GM23338 (cell line): ENCODE measurements at places on chromosomes 11 and 22. TPM values are rescaled to one million over a fixed set of nuclear protein-coding genes. Genes with fewer than 3 reads are reported as not detected.

The CYTH4 gene
- not detected in 2 replicates for total RNA-seq

The UBQLNL gene
- total RNA-seq: 0.35 and 0.52 TPM in 2 replicates

The CRYBB2 gene
- 1.0 TPM in 1 of 2 replicates, not detected in the other for total RNA-seq

The KIRREL3 gene
- 0.08 and 1.5 TPM in 2 replicates for total RNA-seq

The OR52H1 gene
- 0.28 TPM in 1 of 2 replicates, not detected in the other for total RNA-seq

The DEFB131B gene
- total RNA-seq: not detected in 2 replicates

The POU2AF2 gene
- not detected in 2 replicates for total RNA-seq

The CASP1 gene
- 0.10 TPM in 1 of 2 replicates, not detected in the other for total RNA-seq

GRCh38 chr11:121067962-121068647 lies 32.9 kb upstream of the TECTA start:
- peaks cover 3% of the 10 kb centered on the region; the same call in 1 of the 2 replicates for H3K36me3 ChIP-seq
- H3K4me3 ChIP-seq: no peak overlapping the region
- no peak overlapping the region for H3K27ac ChIP-seq
- DNase-seq: no peak

DNA sequence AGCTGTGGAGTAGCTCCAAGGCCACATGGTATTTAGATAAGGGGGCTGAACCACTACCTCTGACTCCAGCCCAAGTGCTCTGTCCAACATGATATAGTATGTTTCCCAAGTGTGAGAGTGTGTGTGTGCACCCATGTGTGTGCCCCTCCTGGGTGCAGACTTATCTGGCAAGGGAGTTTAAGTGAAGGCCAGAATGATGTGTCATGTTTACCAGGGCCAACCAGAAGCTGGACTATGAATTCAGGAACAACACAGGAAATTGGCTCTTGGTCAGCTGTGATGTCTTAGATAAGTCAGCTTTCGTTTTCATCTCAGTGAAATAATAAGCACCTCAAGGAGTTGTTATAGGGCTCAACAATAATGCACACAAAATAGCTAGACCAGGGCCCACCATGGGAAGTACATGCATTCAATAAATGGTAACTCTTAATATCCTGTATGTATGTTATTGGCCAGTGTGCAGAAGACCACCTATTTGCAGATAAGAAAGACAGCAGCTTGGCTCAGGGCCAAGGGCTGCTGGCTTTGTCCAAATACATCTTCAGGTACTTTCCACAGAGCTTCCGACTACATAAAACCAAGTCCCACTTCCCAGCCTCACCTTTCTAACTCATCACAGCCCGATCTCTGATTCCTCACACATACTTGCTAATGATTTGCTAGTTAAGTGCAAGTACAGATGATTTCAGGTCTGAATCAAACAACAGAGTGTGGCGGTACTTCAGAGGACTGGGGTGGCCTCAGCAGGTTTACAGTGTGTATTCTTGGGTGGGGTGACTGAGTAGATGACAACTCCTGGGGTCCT lies 120.9 kb downstream of the ME3 start:
- no peaks in the 10 kb centered on the region for H3K27me3 ChIP-seq
- H3K36me3 ChIP-seq: no peaks in the 10 kb centered on the region
- H3K4me3 ChIP-seq: no peak overlapping the region

GRCh38 chr11:117188620-117189081 lies 10.1 kb downstream of the SIDT2 start:
- no peaks in the 10 kb centered on the region for H3K27me3 ChIP-seq
- H3K4me3 ChIP-seq: no peak overlapping the region
- DNase-seq: no peak
- H3K4me1 ChIP-seq: no peaks in the 10 kb centered on the region
- H3K36me3 ChIP-seq: no peaks in the 10 kb centered on the region

GRCh38 chr11:82250047-82250446 lies 483.6 kb downstream of the FAM181B start:
- no peaks in the 10 kb centered on the region for H3K36me3 ChIP-seq
- DNase-seq: no peak
- no peaks in the 10 kb centered on the region for H3K27me3 ChIP-seq
- H3K4me3 ChIP-seq: no peak overlapping the region
- no peaks in the 10 kb centered on the region for H3K4me1 ChIP-seq

DNA sequence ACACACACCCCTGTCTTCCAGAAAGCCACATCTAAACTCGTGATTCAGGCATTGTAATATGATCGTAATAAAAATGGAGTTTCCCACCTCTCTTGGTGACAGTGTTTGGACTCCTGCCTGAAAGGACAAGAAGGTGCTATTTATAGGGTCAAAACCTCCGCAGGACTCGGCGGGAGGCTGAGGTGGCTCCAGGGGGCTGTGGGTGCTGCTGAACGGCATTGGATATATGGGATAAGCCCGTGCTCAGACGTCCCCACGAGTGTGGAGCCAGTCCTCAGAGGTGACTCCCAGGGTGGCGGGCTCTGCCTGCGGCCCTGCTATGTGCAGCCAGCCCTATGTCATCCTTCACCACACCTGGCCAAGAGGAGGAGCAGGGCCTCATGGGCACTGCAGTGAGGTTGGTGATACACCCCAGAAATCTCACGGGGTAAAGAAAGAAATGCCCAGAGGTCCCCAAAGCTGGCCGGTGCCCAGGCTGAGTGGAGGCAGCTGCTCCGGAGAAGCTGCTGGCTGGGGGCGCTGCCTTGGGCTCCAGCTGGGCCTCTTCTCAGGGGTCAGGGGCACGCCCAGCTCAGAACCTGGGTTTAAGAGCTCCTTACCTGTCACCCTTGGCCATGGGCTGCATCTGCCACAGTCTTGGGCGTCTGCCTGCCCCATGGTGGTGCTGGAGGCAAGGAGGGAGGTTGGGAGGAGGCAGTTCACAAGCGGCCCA lies 5.1 kb upstream of the OSBPL5 start:
- no peaks in the 10 kb centered on the region; the same call in 1 of the 2 replicates for H3K4me1 ChIP-seq
- DNase-seq: no peak
- peaks cover 15% of the 10 kb centered on the region for H3K27me3 ChIP-seq
- no peak overlapping the region for H3K4me3 ChIP-seq

GRCh38 chr22:36510966-36511881 lies 4.4 kb upstream of the FOXRED2 start:
- H3K4me3 ChIP-seq: no peak overlapping the region
- H3K4me1 ChIP-seq: no peaks in the 10 kb centered on the region
- peaks cover 7% of the 10 kb centered on the region for H3K27me3 ChIP-seq
- peaks cover 58% of the 10 kb centered on the region for H3K36me3 ChIP-seq
- peak overlapping the region; percentile 87 for H3K27ac ChIP-seq

- H3K4me1 ChIP-seq: peaks cover 12% of the 10 kb centered on the region
- H3K27ac ChIP-seq: no peak overlapping the region
- no peak overlapping the region for H3K4me3 ChIP-seq
- no peaks in the 10 kb centered on the region for H3K36me3 ChIP-seq
- no peak for DNase-seq
- H3K27me3 ChIP-seq: no peaks in the 10 kb centered on the region
Measured at GRCh38 chr11:132134322-132134721, 763.9 kb downstream of the NTM start.

DNA sequence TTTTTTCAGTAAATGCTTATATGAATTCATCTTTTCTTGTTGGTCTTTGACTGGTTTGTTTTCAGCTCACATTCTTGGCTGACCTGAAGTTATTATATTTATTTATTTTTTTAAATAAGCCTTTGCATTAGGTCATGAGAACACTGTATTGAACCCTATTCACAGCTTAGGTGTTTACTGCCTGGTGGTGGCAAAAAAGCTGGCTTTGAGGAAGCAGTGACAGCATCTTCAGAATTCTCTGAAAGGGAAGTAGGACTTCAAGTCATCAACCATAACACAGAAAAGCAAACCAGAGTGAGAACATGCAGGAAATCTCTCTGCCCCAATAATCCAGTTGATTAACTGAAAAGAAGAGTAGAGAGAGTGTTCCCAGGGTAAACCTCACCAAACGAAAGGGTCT lies 30.3 kb upstream of the MMP13 start:
- H3K27me3 ChIP-seq: no peaks in the 10 kb centered on the region
- no peaks in the 10 kb centered on the region for H3K4me1 ChIP-seq
- H3K36me3 ChIP-seq: no peaks in the 10 kb centered on the region
- H3K27ac ChIP-seq: no peak overlapping the region
- DNase-seq: no peak

DNA sequence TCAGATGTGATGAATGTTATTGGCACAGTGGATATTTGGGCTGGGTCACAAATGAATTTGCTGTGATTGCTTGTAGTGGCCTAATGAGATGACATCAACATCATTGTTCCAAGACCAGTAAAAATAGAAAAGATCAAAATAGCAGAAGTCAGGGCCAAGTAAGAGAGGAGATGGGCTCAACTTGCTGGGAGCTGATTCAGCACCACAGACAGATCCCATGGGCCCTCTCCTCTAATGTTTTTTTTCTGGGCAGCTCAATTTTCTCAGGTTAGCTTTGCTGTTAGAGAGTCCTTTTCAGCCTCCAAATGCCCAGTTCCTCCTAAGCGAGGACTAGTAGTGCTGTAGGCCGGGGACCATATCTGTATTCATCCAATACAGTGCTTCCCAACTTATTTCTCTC lies 86.0 kb upstream of the IZUMO1R start:
- no peaks in the 10 kb centered on the region for H3K27me3 ChIP-seq
- no peak for DNase-seq
- no peak overlapping the region for H3K27ac ChIP-seq
- 0 out of 2 replicates have a peak, but pooled peaks cover 6% of the 10 kb centered on the region for H3K36me3 ChIP-seq
- H3K4me1 ChIP-seq: no peaks in the 10 kb centered on the region

DNA sequence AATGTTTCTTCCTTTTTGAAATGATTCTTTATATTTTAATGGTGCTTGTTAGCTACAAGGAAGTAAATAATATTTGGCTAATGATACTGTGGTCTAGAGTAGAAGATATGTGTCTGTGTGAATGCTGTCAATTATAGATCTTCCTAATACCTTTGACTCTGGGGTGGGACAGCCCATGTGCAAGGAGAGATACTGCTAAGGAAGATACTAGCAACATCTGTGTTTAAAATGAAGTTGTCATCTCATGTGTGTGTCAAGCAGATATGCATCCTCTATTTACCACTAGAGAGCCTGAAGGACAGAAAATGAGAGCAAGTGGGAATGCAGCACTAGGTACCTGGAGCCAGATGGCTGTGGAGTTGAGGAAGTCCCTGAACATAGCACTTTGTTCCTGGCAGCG lies 34.1 kb downstream of the PPME1 start:
- H3K27ac ChIP-seq: no peak overlapping the region
- H3K4me3 ChIP-seq: no peak overlapping the region
- no peaks in the 10 kb centered on the region for H3K27me3 ChIP-seq
- no peaks in the 10 kb centered on the region for H3K4me1 ChIP-seq
- DNase-seq: no peak

DNA sequence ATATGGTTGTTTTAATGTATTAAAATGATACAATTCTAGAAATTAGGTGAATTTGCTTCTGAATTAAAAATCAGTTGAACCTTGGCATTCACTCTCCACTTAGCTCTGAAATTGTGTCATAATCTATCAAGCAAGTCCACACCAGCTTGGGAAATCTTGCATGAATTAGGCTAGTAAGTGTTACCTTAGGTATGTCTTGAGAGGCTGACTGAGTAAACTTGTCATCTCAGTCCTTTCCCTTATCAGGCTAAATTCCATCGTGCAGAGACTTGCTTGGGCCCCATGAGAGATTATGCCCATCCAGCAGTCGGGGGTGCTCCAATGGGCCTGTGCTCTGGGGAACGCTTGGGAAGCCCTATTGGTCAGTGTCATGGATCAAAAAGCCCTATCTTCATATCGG lies 33.9 kb upstream of the ST14 start:
- no peak for DNase-seq
- no peak overlapping the region for H3K27ac ChIP-seq
- H3K4me1 ChIP-seq: no peaks in the 10 kb centered on the region
- no peak overlapping the region for H3K4me3 ChIP-seq
- H3K27me3 ChIP-seq: no peaks in the 10 kb centered on the region

- no peak for DNase-seq
- no peak overlapping the region for H3K27ac ChIP-seq
- peaks cover 22% of the 10 kb centered on the region for H3K4me1 ChIP-seq
- H3K4me3 ChIP-seq: no peak overlapping the region
- no peaks in the 10 kb centered on the region for H3K27me3 ChIP-seq
Measured at GRCh38 chr11:61926235-61926634, 8.9 kb upstream of the RAB3IL1 start.

- H3K27ac ChIP-seq: no peak overlapping the region
- no peaks in the 10 kb centered on the region for H3K36me3 ChIP-seq
- no peak overlapping the region for H3K4me3 ChIP-seq
- no peak for DNase-seq
- peaks cover 4% of the 10 kb centered on the region; the same call in 1 of the 2 replicates for H3K4me1 ChIP-seq
Measured at GRCh38 chr22:35313311-35314121, 13.8 kb downstream of the TOM1 start.

DNA sequence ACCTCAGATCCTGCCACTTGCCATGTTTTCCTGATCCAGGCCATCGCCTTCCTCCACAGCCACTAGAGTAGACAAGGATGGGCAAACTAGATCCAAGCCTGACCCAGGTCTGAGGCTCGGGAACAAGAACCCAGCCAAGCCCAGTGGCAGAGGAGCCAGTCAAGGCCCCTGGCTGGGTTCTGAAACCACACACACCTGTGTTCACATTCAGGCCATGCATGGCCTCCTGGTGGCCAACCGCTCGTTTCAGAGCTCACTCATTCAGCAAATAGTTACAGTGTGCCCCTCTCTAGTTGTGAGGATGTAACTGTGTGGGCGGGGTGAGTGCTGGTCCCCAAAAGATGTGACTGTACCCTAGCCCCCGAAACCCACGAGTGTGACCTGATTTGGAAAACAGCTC lies 337.6 kb downstream of the CTTN start:
- no peak overlapping the region for H3K27ac ChIP-seq
- H3K36me3 ChIP-seq: no peaks in the 10 kb centered on the region
- no peak overlapping the region for H3K4me3 ChIP-seq

GRCh38 chr22:27240298-27241075 lies 561.1 kb downstream of the MN1 start:
- no peak overlapping the region for H3K27ac ChIP-seq
- DNase-seq: no peak
- no peaks in the 10 kb centered on the region for H3K36me3 ChIP-seq
- H3K4me1 ChIP-seq: no peaks in the 10 kb centered on the region

- H3K4me1 ChIP-seq: peaks cover 8% of the 10 kb centered on the region; the same call in 1 of the 2 replicates
- no peak for DNase-seq
- H3K4me3 ChIP-seq: no peak overlapping the region
- H3K36me3 ChIP-seq: no peaks in the 10 kb centered on the region
- H3K27me3 ChIP-seq: no peaks in the 10 kb centered on the region
- no peak overlapping the region for H3K27ac ChIP-seq
Measured at GRCh38 chr11:34251589-34251980, 106.2 kb downstream of the ABTB2 start.

GRCh38 chr11:28903716-28904115 lies 795.5 kb downstream of the METTL15 start:
- H3K27ac ChIP-seq: no peak overlapping the region
- no peaks in the 10 kb centered on the region for H3K27me3 ChIP-seq
- no peak overlapping the region for H3K4me3 ChIP-seq
- no peak for DNase-seq

GRCh38 chr11:27355575-27356104 lies 7.4 kb downstream of the CCDC34 start:
- H3K36me3 ChIP-seq: no peaks in the 10 kb centered on the region
- peaks cover 41% of the 10 kb centered on the region for H3K4me1 ChIP-seq
- no peaks in the 10 kb centered on the region for H3K27me3 ChIP-seq
- no peak for DNase-seq
- no peak overlapping the region; the same call in 1 of the 2 replicates for H3K27ac ChIP-seq
- H3K4me3 ChIP-seq: no peak overlapping the region

DNA sequence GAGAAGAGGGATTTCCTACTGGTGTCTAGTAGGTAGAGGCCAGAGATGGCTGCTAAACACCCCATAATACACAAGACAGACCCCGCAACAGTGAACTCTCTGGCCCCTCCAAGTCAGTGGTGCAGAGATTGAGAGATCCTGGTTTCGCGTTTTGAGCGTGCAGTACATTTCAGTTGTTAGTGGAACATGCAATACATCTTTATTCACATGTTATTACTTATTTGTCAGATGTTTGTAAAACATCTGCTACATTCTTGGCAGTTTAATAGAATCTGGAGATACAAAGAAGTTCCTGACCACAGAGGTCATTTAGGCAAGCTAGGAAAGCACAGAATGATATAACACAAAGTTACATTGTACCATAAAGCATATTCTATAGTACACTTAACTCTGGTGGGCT lies 41.5 kb downstream of the ST3GAL4 start:
- no peak overlapping the region for H3K27ac ChIP-seq
- H3K4me3 ChIP-seq: no peak overlapping the region
- no peaks in the 10 kb centered on the region for H3K36me3 ChIP-seq
- H3K4me1 ChIP-seq: peaks cover 6% of the 10 kb centered on the region; the same call in 1 of the 2 replicates
